Heart right ventricle (tissue), 16 donors: ENCODE measurements at places on chromosomes 3 and 15.

DNA sequence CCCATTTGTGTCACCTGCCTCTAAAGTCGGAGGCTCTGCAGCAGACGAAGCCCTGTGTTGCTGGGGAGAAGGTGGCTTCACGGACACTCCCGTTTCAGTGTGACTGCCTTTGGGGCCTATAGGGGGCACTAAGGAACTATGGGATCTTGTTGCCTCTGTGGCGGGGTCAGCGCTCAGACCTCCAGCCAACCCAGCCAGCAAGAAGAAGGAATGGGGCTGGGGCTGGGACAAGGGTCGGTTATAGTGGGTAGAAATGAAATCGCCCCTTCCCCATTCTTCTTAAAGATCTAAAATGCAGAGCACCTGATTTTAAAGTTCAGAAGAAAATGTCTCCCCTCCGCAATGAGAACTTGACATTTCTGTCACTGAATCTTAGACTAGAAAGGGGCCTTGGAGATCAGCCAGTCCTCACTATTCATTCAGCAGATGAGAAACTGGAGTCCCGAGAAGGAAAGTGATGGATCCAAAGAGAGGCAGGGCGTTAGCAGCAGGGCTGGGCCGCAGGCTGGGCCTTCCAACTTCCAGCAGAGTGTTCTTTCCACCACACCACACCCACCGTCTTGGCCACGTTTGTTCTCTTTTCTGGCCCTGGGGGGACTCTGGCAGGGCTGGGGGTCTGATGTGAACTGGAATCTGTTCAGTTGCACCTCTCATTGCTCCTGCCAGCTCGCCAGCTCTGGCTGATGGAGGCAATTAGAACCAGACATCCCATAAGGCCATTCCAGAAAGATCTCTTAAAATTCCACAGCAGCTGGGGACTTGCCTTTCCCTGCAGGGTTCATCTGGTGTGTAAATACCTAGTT is 195.4 kb downstream of the OPA1 start:
- DNase-seq = peak; percentile 76

- no peak for DNase-seq
Measured at GRCh38 chr15:60414016-60414682, 16.4 kb upstream of the ANXA2 start.

GRCh38 chr15:95972041-95972553 is 358.4 kb upstream of the NR2F2 start:
- DNase-seq = peak; percentile 21

GRCh38 chr3:171375666-171376595 is 84.3 kb downstream of the TNIK start:
- no peak for DNase-seq

DNA sequence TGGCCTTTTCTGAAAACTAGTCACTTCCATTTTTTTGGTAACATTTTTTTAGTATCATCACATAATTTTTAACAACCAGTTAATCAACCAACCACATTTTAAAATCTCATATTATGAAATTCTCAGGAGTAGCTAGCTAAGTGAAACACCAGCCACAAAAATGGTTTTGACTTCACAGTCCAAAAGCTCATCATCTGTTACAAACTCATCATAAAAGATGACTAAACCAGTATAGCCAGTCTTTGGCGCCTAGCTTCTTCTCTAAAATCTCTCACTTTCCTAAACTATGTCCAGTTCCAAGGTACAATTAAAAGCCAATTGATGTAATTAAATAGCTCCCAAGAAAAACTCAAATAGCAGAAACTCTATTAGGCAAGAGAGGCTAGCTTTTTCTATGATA is 88.2 kb upstream of the ZNF385D start:
- DNase-seq = no peak

DNA sequence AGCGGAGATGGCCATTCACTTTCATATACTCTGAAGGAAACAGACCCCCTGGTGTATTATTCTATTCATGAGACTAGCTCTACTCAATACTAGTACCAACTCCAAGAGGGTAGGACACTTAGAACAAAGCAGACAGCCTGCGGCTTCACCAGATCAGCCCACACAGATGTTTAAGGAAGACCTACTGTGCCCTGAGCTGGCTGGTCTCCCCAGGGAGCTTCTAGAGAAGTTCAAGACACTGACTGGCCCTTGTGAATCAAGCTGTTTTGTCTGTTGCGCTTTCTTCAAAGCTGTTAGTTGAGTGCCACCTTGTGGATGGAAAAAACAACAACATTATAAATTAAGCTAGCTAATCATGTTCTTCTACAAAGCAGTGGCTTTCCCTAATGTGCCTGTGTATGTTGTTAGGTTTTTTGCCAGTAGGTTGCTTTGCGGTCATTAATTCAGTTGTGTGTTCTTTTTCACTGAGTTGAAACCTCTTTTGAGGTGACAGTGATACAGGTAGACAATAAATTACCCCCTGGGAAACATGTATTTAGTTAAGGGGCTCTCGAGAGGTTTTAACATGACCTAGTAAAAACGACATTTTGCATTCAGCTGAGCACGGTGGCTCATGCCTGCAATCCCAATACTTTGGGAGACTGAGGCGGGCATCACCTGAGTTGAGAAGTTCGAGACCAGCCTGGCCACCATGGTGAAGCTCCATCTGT is 64.2 kb upstream of the MYZAP start:
- no peak for DNase-seq

- DNase-seq = peak; percentile 38
Measured at GRCh38 chr3:27659279-27660021, 62.7 kb downstream of the EOMES start.

GRCh38 chr15:44034334-44034733 is 160.7 kb downstream of the FRMD5 start:
- DNase-seq = no peak

DNA sequence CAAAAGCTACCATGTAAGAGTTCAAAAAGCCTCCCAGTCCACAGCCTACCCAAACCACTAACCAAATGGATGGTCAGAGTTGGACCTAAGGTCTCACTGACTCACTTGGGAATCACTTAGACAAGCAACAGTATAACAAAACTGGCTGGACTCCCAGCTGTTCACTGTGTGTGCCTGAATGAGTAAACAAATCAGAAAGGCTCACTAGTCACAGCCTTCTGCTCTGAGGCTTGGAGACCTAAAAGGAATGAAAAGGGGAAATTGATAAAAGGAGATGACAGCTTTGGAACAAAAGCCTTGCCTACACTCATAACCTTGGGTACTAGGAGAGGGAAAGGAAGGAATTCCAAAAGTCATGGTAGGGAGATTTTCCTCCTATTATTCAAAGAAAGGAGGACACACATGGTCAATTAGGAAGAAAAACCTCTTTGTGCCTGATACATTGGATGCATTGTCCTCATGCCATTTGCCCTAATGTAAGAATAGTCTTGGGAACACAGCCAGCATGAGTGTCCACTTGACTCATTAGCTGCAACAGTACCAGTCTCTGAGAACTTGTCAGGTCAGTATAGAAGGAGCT is 92.3 kb downstream of the FRMD5 start:
- DNase-seq = peak; percentile 15

DNA sequence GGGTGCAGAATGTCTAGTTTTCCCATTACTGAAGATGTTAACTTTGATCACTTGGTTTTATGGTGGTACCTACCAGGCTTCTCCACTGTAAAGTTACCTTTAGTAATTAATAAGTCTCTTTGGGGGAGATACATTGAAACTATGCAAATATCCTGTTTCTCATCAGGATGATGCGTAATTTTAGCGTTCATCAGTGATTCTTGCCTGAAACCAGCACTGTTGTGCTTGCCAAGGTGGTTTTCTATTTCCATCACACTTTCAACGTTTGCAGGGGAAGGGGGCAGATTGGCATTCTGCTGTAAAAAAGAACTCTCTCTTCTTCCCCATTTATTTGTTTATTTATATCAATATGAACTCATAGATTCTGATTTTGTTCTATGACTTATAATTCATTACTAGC is 61.0 kb downstream of the SSR3 start:
- no peak for DNase-seq

- no peak for DNase-seq
Measured at GRCh38 chr3:197168606-197169005, 129.8 kb downstream of the DLG1 start.

DNA sequence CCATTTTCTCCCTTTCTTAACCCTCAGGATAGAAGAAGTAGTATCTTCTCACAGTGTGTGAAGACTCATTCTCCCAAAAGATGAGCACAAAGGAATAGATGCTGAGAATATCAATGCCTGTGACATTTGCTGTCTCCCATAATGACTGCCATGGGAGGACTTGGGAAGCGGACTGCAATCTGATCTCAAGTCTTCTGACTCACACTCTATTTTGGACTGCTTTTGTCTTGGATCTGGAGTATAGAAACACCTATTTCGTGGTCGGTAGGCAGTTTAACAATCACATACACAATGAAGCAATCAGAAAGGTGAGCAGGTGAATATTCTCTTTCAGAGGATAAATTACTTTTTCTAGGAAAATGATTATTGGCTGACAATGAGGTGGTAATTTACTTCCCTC is 852.0 kb downstream of the FHIT start:
- no peak for DNase-seq

- DNase-seq = no peak
Measured at GRCh38 chr3:16290007-16290826, 25.2 kb downstream of the OXNAD1 start.

DNA sequence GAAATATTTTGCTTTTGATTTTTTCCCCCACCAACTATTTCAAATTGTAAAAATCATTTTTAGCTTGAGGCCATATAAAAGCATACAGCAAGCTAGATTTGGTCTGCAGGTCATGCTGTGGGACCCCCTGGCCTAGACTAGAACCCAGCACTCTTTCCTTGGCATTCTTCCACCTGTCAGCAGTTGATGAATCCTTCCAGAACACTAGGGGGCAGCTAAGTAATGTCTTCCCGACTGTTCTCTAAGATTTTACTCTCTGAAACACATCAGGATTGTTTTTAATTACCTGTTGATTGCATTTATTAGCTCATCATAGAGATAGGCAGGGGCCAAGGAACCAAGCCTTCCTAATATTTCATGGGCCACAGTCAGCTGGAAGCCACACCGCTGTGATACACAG is 174.5 kb downstream of the CACNA1D start:
- DNase-seq = no peak

- no peak for DNase-seq
Measured at GRCh38 chr15:38475361-38475760, 21.4 kb downstream of the FAM98B start.

GRCh38 chr15:28945626-28946230 is 60.0 kb downstream of the APBA2 start:
- no peak for DNase-seq

DNA sequence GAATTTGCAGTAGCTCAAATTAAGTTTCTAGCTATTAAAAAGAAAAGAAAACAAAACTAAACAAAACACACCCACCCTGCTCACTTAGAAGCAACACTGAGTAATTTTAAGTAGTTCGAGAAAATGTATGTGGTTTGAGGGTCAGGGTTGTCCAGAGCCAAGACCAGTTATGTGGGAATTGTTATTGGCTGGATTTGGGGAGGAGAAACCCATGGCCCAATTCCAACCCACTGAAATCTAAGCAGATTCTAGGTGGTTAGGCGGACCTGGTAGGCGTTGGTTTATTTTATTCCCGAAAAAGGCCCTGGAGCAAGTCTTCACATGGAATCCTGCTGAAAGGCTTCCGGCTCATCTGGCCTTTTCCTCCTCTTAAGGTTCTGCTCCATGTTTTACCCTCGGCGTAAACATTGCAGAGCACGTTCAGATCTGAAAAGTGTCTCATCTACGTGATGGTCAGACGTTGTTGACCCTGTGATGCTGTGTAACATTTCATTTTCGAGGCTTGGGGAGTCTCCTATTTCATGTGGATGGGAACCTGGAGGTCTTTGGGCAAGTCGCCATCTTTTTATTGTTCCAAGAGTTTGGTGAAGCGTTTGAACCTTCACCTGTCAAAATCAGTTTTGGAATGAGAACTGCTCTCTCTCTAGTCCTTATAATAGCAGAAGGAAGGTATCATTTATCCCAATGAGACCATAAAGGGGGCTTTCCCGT is 64.0 kb downstream of the FLNB start:
- DNase-seq = no peak

GRCh38 chr15:69677403-69677802 is 224.8 kb downstream of the RPLP1 start:
- DNase-seq = no peak

- DNase-seq = no peak
Measured at GRCh38 chr15:72173864-72174550, 23.6 kb downstream of the GRAMD2A start.

DNA sequence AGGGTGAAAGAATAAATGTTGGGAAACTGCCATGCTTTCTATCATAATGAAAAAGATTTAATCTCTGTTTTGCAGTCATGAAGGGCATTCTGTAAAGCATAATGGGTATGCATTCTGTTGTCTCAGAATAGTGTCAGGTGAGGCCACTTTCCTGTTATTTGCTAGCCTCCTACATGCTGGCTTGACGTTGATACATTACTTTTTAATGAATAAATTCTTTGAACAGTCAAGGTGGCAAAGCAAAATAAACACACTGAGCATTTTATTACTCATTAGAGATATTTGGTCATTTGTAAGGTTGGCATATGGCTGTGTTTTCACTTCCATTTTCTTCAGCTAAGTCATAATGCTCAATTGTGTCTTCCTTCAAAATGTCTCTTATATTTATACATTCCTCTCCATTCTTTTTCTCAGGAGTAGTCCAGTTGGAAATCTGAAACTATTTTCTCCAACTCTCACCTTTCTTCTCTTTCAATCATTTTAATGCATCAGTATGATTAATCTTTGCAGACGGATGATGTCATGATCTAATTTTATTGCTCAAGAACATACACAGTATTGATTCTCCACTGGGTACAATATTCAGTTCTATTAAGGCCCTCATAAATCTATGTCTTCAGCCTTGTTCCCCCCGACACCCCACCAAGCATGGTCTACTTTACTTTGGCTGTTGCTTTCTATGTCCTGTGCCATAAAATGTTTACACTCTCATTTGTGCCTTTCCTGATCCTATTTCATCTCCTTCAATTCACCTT is 290.7 kb downstream of the GBE1 start:
- no peak for DNase-seq

- DNase-seq = no peak
Measured at GRCh38 chr15:68230157-68231100, 901 bp upstream of the CLN6 start.

GRCh38 chr3:196849180-196849741 is 18.5 kb upstream of the SENP5 start:
- DNase-seq = no peak

GRCh38 chr3:102481050-102481449 is 46.2 kb downstream of the ZPLD1 start:
- no peak for DNase-seq

DNA sequence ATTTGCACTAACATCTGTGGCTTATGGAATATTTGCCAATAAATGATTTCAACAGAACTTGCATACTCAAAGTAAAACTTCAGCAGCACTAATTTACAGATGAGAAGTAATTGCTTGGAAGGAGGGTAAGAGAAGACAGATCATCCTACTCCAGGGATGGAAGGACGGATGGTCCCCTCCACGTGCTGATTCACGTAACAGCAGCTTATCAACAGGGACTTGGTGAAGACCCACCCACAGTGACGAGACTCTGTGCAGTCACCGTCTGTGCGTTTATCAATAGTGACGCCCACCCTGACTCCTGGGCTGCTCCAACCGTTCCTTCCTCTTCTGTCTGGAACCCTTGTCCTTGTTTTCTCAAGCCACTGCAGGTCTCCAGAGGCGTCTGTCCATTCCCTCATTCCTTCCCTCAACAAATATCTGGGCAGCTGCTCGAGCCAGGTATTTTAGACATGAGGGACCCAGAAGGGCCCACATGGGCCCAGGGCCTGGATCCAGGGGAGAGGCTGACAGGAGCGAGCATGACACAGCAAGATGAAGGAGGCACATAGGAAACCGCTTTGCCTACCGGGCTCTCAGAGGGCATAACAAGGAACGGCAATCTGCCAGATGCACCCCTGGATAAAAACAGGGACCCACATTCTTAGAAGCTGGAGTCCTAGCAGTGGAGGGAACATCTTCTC is 33.3 kb downstream of the PCSK6 start:
- no peak for DNase-seq

- DNase-seq = peak; percentile 13
Measured at GRCh38 chr3:169323578-169324451, 339.7 kb downstream of the MECOM start.
